Liver (tissue), 10 donors: ENCODE measurements at places on chromosomes 13 and 19. TPM values are rescaled to one million over a fixed set of nuclear protein-coding genes. Genes with fewer than 3 reads are reported as not detected.
A peak's percentile ranks its signal among the peaks of the same experiment; 100 is the strongest.

The ZNF584 gene
- total RNA-seq, result 9.4 TPM

The ZNF560 gene
- not detected for total RNA-seq

- peaks cover 26% of the 10 kb centered on the region for H3K4me1 ChIP-seq
- peak overlapping the region; percentile 91 for H3K4me3 ChIP-seq
- H3K36me3 ChIP-seq, result peaks cover 8% of the 10 kb centered on the region
- peak overlapping the region; percentile 70 for H3K27ac ChIP-seq
- H3K27me3 ChIP-seq, result no peaks in the 10 kb centered on the region
These were observed 1.2 kb downstream of the MED26 start for GRCh38 chr19:16626796-16627192.

DNA sequence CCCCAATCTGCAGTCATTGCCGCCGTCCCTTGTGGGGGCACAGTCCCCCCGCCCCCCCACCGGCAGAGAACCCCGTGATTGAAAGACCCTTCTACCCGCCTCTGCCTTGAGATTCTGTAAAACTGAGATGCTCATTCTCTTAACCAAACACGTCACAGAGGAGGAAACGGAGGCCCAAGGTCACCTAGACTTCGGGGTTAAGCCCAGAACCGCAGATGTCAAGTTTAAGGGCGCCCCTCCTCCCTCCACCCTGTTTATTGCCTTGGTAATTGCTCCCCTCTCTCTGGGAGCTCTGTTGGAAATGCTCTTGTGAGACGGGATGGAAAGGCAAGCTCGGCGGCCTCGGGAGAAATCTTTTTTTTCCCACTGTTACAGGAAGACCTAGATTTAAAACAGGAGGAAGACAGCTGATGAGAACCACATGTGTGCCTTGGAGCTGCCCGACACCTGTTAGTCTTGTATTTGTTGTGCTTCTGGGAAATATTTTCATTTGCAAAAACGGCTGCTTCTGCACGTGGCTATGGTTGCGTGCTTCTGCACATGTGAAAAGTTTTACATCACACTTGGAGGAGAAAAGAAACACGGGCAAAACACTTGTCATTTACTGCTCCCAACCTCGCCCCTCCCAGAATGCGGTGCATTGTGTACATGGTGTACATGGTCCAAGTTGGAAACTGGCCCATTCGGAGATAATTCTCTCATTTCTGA lies 1.1 kb upstream of the MED26 start:
- H3K4me3 ChIP-seq, result peak overlapping the region; percentile 86
- H3K27ac ChIP-seq, result peak overlapping the region; percentile 94
- peaks cover 48% of the 10 kb centered on the region for H3K4me1 ChIP-seq
- H3K27me3 ChIP-seq, result no peaks in the 10 kb centered on the region
